ENCODE measurements at places on chromosomes 5 and 9.

DNA sequence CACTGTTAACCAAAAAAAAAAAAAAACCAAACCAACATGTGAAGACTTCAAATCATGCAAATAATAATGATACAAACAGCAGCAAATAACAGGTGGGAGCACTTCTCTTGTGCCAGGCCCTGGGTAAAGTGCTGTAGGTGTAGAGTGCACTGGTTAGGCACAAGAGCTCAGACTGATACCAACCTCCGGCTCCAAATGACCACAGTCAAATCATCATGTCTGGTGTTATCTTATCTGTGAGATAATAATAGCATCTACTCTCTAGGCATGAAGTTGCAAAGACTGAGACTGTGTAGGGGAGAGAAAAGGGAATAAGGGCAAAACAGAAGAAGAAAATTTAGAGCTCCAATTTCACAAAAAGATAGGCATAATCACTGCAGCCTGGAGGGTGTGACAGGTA, 159.5 kb downstream of the ARL15 start:
- no peak for DNase-seq

- no peak for DNase-seq
These were observed 159.3 kb downstream of the NR3C1 start for GRCh38 chr5:143244000-143244736.

DNA sequence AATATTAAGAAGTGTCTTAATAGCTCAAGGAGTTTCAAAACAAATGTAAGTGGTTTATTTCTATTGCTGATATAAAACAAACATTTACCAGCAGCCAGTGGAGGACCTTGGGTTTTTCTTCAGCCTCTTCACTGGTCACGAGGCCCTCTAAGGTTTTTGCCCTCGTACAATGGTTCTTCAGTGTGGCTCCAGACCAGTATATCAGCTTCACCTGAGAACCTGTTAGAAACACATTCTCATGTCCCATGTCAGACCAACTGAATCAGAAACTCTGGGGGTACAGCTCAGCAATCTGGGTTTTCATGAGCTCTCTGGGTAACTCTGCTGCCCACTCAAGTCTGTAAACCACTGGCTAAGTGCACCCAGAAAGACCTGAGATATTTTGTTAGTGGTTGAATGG, 12.9 kb downstream of the WWC1 start:
- DNase-seq: no peak

GRCh38 chr9:26463837-26464236, 428.8 kb downstream of the CAAP1 start:
- DNase-seq: no peak

Data from activated T-cell treated with anti-CD3 and anti-CD28 coated beads, Interleukin-2, amount 50 U/mL, for 48 hours (primary cell).